ENCODE measurements at places on chromosomes 6 and 20.

- DNase-seq: no peak
These were observed 26.8 kb downstream of the ZNF831 start for GRCh38 chr20:59190466-59190865.

GRCh38 chr6:118748311-118749062, 97.1 kb upstream of the CEP85L start:
- DNase-seq: peak; percentile 27

DNA sequence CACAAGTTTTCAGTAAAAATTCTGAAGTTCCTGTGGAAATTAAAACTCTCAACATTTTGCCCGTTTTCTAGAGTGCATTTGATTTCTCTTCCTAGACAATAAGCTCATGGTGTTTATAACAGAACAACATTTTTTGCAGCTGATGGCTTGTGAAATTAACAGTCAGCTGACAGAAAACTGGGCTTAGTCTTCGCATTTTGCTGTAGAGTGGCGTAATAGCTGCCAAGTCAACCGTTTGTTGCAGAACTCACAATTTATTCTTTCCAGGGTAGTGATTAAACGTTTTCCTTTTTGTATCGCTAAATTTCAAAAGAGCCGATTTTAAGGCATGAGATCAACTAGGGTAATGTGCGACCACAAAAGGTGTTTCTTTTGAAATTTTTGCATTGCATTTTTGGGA, 1.4 kb downstream of the SPO11 start:
- DNase-seq: no peak

- DNase-seq: no peak
These were observed 68.1 kb upstream of the SNRPB2 start for GRCh38 chr20:16661756-16662155.

- DNase-seq: no peak
These were observed 51.5 kb upstream of the NNAT start for GRCh38 chr20:37469531-37469930.

DNA sequence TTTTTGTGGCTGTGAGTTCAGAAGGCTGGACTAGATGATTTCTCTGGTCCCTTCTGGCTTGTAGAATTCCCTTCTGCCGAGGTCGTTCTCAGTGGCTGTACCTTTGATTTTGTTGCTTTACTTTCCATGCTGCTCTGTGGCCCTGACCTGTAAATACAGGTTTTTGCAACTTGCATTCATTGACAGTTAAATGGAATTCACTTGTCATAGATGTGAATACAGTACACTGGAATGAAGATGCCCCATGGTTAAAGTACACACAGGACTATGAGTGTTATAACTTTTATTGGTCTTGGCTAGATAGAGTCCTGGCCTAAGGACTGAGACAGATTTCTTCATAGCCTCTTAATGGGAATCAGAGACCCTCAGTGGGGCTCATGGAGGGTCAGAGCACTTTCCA, 12.9 kb upstream of the EFCAB8 start:
- no peak for DNase-seq

DNA sequence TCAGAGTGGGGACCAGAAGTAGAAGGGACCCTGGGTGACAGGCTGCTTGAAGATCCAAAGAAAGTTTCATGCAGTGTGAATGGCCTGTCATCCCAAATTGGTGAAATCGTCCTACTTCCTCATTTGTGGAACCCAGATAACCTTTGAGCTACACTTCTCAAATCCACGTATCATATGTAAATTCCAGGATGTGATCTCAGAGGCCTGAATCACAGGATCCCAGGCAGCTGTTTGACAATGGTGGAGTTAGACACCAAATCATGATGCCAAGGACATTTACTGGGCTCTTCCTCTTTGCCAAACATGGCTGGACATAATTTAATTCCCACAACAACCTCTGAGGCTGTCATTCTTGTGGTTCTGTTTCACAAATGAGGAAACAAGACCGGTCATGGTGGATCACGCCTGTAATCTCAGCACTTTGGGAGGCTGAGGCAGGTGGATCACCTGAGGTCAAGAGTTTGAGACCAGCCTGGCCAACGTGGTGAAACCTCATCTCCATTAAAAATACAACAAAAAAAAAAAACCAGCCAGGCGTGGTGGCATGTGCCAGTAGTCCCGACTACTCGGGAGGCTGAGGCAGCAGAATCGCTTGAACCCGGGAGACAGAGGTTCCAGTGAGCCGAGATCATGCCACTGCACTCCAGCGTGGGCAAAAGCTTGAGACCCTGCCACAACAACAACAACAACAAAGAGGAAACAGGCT, 39.9 kb upstream of the TTPAL start:
- DNase-seq: no peak

DNA sequence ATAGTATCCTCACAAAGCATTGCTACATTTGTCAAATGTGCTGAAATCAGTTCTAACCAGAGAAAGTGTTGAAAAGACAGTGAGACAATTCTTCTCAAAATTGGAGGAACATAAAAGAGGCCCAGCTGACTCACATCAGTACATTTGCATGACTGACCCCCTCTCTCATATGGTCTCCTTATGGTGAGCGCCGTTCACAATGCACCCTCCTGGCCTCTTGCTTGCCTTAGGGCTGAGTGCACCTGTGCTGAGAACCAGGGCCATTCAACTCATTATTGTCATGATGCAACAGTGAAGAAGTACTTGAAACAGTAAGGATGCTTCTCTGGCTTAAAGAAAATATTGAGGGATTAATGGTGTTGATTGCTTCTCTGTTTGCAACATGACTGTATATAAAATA, 375.2 kb upstream of the AGPAT4 start:
- no peak for DNase-seq
